ENCODE measurements at places on chromosomes 1 and 21.

GRCh38 chr1:69777423-69777822 lies 209.7 kb downstream of the LRRC7 start:
- DNase-seq, result no peak

DNA sequence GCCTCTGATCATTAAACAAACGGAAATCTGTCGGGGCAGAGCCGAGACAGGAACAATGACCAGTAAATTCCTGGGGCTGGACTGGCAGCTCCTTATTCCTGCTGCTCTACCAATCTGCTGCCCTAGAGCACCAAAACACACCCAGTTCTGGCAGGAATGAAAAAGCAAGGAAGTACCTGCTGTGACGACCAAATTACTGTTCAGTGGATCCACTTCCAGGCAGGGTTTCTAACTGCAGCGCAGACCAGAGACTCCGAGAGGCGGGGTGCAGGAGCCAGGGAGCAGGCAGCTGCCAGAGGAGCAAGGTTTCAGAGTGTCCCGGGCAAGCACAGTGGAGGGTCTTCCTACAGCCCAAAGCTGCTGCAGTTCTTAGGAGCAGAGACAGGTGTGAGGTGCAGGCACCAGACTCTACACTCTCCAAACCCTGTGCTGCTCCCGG lies 32.4 kb downstream of the KANK4 start:
- no peak for DNase-seq

GRCh38 chr1:206579747-206580437 lies 32.4 kb downstream of the EIF2D start:
- peak; percentile 93 for DNase-seq

DNA sequence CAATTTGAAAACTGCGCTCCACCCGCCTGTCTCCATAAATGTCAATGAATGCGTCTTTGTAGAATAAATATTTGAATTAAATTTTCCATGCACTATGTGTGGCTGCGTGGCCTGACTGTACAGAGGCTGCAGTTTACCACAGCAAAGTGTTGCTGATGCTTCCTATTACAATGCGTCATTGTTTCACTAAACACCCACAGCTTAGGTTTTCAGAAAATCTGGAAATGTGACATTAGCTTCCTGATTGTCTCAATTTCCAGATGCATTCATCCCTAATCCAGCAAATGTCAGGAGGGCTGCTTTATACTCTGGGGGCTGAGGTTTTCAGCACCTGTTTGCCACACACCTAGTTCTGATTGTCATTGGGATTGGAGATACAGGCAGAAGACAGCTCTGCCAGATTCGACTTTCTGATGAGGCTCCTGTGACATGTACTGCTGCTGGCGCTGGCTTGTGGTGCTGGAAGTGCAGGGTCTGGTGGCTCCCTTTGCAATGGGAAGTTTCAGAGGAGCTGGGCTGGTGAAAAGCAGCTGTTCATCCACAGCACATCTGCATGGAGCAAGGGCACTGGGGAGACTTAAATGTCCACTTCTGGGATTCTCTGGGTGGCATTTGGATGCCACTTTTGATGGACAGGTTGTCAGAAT lies 40.0 kb downstream of the URB2 start:
- DNase-seq, result no peak

DNA sequence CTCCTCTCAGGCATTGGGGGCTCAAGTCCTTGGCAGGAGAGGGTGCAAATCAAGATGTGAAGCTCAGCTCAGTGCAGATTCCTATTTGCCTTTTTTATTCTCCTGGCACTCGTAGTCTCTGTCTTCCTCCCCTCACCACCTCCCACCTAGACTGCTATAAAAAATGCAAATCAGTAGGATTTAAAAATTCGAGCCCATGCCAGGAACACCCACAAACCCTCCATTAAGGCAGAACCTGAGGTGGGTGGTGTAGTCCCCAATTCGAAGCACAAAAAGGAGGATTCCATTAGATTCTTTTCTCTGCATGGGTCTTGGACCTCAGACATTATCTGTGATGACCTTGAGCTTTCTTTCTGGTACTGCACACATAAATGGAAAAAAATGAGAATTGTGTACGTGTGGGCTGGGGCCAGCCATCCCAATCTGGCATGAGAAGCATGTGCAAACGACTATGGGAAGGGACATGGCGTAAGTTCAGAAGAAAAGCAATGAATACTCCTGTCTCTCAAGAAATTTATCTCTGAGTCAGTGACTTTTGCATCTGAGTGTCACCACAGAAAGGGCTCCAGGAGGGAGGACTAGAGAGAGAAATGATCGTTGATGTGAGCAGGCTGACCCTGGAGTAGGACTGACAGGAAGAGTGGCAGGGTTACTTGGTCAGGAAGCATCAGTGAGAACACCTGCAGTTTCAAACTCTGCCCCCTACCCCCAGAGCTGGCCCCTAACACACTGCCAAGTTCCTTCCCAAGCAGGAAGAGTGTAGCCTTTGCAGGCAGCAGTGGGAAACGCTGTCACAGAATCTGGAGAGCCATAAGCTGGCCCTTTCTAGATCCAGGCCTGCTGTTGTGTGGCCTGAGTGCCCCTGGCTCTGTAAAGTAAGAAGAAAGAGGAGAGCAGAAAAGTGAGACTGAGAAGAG lies 1.7 kb downstream of the INKA2 start:
- DNase-seq, result no peak

- DNase-seq, result no peak
These were observed 492.4 kb upstream of the NFIA start for GRCh38 chr1:60589916-60590315.

DNA sequence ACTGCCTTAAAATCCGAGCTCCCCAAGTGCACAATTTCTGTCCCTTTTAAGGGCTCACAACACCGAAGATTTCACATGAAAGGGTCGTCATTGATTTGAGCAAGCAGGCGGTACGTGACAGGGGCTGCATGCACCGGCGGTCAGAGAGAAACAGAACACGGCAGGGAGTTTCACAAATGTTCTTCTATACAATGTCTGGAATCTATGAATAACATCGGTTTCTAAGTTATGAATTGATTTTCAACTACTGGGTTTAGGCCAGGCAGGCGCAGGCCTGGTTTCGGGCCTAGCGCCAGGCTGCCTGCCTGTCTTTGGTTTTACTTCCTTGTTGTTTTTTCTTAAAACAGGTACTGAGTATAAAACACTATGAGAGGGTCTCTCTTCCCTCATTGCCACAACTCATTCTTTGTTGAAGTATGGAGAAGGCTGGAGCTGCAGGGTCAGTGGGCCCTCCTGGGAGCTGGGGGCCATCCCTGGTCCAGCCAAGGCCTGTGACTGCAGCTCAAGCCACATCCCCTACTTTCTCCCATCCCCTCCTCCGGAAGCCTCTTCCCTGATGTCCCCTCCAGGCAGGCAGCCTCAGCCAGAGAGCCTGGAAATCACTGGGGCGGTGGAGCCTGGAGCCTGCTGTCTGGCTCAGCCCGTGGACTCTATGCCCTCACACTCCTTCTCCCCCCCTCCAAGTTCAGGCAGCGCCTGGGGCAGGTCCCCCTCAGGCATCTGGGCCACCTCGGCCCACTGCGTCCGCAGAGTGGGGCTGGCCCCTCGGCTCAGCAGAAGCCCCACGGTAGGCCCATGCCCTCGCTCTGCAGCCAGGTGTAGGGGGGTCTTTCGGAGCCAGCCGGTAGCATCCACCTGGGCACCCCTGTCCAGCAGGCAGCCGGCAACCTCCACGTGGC lies 2.4 kb downstream of the ANKRD65 start:
- no peak for DNase-seq

- DNase-seq, result no peak
These were observed 49.6 kb upstream of the ARHGAP29 start for GRCh38 chr1:94286864-94287437.

DNA sequence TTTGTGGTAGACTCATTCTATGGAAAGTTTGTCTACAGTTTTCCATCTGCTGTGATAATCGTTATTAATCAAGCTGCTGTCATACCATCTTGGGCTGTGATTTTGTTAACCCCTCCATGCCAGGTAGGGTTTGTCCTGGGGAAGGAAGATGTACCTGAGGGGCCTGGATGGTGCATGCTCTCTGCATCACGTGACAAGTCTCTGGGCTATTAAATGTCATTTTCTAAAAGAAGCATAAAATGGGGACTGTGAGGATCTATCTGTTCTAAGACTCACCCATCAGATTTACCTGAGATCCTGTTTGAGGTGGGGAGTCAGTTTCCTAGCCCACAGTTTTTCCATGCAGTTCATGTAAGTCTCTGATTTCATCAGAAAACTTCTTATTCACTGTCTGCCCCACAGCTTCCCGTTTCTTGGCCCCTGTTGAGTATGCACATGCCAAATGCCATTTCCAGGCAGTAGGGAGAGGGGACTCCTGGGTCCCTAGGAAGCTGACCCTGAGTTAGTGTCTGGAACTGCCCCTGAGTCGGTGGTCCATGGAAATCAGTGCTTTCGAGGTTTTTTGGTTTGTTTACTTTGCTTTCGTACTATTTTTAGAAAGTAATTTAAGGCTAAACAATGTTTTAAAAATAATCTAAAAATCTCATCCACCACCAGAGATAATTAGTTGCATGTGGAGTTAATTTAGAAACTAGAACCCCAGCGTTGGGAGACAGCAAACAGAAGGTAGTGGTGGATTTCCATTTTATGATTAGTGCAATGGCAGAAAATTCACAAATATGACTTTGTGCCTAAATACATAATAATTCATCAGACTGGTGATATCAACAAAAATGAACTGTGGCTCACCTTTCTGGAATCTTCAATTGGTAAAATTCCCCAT lies 46.7 kb downstream of the ZBTB18 start:
- no peak for DNase-seq

All from activated CD4-positive, alpha-beta T cell treated with anti-CD3 and anti-CD28 coated beads, Interleukin-2, amount 10 ng/mL, durations not matched to agents 7 days and 5 days (primary cell).